ENCODE measurements at places on chromosomes 13 and 19. TPM values are rescaled to one million over a fixed set of nuclear protein-coding genes. Genes with fewer than 3 reads are reported as not detected.

ZNF418 gene
- 10.4 TPM for polyA plus RNA-seq

SCEL gene
- polyA plus RNA-seq = 2.5 TPM

DLL3 gene
- 1.6 TPM for polyA plus RNA-seq

ZNF700 gene
- polyA plus RNA-seq = 9.0 TPM

FKBP8 gene
- polyA plus RNA-seq = 571 TPM

ZNF470 gene
- 4.5 TPM for polyA plus RNA-seq

VMAC gene
- 3.4 TPM for polyA plus RNA-seq

MEDAG gene
- 23.1 TPM for polyA plus RNA-seq

OR10H1 gene
- polyA plus RNA-seq = 0.20 TPM

CCDC122 gene
- polyA plus RNA-seq = 1.3 TPM

SLC46A3 gene
- polyA plus RNA-seq = 22.9 TPM

TEX101 gene
- polyA plus RNA-seq = 231 TPM

LILRA5 gene
- polyA plus RNA-seq = 1.4 TPM

BRCA2 gene
- 4.9 TPM for polyA plus RNA-seq

CERS1 gene
- 43.0 TPM for polyA plus RNA-seq

VSTM2B gene
- polyA plus RNA-seq = 0.50 TPM

DMAC2 gene
- 24.6 TPM for polyA plus RNA-seq

CD70 gene
- 0.63 TPM for polyA plus RNA-seq

All from testis (tissue), 5 donors.